Kidney epithelial cell (primary cell): ENCODE measurements at places on chromosomes 1 and 21.

DNA sequence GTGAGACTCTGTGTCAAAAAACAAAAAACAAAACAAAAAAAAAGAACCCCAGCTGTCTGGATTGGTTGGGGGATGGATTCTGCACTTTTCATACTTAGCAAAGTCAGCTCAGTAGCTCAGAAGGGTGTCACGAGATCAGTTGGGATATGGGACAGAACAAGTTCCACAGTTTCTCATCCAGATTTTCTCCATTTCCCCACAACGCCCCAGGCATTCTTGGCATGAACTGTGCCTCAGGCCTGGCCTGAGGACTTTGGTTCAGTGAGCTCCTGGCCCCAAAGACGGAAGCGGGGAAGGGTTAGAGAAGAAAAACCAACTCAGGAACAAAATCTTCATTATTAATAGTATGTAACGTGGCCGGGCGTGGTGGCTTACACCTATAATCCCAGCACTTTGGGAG lies 1.9 kb downstream of the AKR7A2 start:
- no peak for DNase-seq

DNA sequence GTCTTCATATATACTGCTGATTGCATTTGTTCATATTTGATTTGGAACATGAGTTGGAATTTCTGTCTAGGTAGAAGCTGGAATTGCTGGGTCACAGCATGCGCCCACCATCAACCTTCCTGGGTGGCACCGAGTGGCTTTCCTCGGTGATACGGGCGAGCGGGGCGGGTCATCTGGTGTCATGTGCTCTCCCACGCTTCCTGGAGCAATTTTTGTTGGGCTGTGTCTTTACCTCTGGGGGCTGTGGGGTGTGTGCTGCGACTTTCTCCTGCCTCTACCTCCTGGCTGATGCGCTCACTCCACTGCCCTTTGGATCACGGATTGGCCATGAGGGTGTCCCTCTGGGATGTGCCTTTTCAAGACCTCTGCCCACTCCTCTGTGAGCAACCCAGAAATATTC lies 108.7 kb upstream of the COL6A1 start:
- no peak for DNase-seq

DNA sequence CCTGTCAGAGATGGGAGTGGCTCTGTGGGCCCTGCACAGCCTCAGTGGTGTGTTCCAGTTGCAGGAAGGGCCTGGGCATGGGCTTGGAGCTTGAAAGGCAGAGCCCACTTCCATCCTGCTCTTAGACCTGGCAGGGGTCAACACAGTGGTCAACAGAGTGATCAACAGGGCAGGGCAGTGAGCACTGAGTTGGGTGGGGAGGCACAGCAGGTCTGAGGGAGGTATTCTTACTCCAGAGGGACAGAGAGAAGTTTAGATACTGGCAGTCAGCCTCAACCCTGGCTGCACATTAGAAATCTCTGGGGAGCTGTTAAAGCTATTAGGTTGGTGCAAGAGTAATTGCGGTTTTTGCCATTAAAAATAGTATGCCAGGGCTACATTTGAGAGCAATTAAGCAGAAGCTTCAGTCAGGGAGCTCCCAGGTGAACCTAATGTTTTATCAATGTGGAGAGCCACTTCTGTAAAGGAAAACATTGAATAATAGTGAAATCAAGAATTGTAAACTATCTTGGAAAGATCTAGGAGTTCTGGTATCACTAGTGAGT lies 37.7 kb downstream of the SH3BGR start:
- no peak for DNase-seq

DNA sequence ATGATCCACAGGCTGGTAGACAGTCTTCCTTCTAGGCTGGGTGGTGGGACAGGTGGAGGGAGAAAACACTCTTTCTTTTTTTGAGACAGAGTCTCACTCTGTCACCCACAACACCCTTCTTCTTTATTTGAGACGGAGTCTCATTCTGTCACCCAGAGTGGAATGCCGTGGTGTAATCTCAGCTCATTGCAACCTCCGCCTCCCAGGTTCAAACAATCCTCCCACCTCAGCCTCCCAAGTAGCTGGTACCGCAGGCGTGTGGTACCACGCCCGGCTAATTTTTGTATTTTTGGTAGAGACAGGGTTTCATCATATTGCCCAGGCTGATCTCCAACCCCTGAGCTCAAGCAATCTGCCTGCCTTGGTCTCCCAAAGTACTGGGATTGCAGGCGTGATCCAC lies 2.9 kb downstream of the GPR37L1 start:
- no peak for DNase-seq

DNA sequence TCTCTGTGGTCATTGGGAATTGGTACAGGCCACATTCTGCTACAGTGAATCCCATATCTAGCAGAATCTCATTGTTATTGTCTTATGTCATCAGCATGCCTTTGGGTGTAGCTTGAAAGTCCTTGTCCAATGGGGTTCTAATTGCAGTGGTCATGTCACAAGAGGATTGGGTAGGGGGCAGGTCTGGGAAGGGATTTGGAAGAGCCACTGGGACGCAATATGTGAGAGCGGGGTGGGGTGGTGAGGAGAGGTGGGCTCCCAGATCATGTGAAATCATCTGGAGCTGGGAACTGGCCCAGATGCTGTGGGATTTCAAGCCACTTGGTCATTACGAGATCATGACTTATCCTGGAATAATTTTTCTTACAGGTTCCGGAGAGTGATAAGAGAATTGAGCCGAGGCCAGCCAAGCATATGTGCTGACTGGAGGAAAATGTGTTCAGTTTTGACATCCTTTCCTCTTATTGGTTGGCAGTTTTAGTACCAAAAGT lies 16.3 kb downstream of the CNIH3 start:
- DNase-seq: no peak

GRCh38 chr1:184627007-184627341 lies 127.7 kb downstream of the EDEM3 start:
- no peak for DNase-seq

- no peak for DNase-seq
Measured at GRCh38 chr1:171290621-171291020, 23.4 kb upstream of the FMO4 start.

DNA sequence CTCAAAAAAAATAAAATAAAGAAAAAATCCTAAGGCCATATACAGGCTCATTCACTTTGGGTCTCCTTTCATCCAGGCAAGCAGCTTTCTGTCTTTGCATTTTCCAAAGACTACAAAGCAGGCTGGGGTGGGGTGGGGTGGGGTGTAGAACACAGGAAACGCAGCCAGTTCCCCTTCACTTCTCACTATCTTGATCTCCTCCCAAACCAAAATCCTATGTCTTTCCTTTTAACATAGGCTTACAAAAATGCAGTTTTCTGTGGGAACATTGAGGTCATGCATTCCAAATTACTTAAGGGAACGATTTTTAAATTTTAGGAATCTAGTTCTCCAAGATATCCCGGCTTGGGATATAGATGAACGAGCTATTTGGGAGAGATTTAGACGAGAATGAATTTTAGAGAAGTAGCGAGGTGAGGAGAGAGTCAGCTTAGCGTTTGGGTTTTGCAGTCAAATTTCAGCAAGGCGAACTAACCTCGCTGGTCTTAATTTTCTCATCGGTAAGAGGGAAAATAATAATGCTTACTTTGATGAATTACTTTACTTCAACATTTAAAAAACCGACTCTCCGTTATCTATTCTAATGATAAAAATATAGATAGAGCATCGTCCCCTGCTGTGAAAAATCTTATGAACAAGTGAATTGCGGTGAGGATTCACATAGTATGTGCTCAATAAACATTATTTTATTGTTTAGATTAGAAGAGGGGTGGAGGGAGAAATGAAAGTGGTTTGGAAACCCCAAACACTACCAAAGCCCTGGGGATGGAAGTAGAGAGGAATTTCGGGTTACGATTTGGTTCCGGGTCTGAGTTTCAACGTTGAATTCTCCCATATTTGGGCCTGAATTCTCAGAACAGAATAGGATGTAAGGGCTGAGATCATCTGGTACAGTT lies 735 bp upstream of the STX12 start:
- no peak for DNase-seq
